Inflammatory macrophage treated with lipopolysaccharide for 4 hours (primary cell): ENCODE measurements at places on chromosomes 5 and 9.

- DNase-seq: peak; percentile 72
Measured at GRCh38 chr5:55172051-55172899, 702 bp downstream of the CDC20B start.

- DNase-seq: peak; percentile 29
Measured at GRCh38 chr5:149804478-149805450, 74.7 kb downstream of the PPARGC1B start.

DNA sequence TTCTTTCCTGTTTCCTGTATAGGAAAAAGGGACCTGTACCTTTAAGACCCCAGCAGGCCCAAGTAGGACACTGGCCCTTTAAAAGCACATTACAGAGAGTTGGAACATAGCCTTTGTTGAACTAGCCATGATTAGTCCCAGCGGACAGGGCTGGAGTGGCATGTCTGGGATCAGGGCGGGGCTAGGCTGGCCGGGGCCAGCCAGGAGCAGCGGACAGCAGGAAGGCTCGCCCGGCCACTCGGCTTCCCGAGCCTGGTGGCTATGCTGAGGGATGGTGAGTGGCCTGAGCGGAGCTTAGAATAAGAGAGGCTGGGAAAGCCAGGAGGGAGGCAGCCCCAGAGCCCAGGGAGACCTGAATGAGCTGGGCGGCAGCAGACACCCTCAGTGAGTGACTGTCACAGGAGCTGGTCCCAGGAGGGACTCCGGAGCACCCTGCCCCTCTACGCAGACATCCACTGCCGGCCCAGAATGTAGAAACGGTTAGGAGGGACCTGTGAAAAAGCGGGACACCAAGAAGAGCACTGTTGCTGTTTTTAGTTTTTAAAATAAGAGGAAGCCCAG is 92.1 kb downstream of the DAB2IP start:
- DNase-seq: no peak

GRCh38 chr5:8410618-8411017 is 541.7 kb downstream of the MTRR start:
- no peak for DNase-seq

DNA sequence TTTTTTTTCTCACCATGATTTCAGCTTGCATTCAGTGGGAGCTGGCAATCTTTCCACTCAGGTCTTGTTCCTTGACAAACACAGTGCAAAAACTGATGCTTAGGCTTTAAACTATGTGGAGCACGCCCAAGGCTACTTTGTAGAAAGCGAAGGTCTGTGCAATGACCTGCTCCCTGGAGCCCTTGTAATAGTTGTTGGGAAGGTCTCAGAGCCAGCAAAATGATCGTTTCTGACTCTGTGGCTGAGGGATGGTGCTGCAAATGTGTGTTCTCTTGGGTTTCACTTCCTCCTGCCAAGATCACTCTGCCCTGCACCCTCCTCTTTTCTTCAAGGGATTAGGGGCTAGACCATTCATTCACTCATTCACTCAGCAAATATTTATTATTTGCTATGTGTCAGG is 249.7 kb upstream of the MAP3K1 start:
- DNase-seq: peak; percentile 68

- peak; percentile 83 for DNase-seq
Measured at GRCh38 chr5:143314659-143315058, 88.8 kb downstream of the NR3C1 start.
